Stimulated activated naive CD4-positive, alpha-beta T cell treated with Interleukin-2 at 50 U/mL for 16 hours (primary cell): ENCODE measurements at places on chromosomes 2 and 18.
A peak's percentile ranks its signal among the peaks of the same experiment; 100 is the strongest.

- no peak for DNase-seq
Measured at GRCh38 chr18:53950545-53950944, 273.9 kb downstream of the MBD2 start.

GRCh38 chr18:76461692-76462325 is 33.2 kb downstream of the ZNF516 start:
- no peak for DNase-seq

GRCh38 chr18:66727991-66728390 is 124.1 kb upstream of the CDH19 start:
- DNase-seq: no peak

GRCh38 chr2:113910110-113910717 is 20.3 kb downstream of the ACTR3 start:
- DNase-seq: peak; percentile 31

DNA sequence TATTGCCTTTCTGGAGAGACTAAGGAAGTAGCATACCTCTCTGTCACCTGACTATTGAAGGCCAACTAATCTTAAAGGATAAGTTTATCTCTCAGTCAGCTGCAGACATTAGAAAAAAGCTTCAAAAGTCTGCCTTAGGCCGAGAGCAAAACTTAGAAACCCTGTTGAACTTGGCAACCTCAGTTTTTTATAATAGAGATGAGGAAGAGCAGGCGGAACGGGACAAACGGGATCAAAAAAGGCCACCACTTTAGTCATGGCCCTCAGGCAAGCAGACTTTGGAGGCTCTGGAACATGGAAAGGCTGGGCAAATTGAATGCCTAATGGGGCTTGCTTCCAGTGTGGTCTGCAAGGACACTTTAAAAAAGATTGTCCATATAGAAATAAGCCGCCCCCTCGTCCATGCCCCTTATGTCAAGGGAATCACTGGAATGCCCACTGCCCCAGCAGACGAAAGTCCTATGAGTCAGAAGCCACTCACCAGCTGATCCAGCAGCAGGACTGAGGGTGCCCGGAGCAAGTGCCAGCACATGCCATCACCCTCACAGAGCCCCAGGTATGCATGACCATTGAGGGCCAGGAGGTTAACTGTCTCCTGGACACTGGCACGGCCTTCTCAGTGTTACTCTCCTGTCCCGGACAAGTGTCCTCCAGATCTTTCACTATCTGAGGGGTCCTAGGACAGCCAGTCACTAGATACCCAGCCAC is 61.5 kb upstream of the FAM98A start:
- DNase-seq: no peak

DNA sequence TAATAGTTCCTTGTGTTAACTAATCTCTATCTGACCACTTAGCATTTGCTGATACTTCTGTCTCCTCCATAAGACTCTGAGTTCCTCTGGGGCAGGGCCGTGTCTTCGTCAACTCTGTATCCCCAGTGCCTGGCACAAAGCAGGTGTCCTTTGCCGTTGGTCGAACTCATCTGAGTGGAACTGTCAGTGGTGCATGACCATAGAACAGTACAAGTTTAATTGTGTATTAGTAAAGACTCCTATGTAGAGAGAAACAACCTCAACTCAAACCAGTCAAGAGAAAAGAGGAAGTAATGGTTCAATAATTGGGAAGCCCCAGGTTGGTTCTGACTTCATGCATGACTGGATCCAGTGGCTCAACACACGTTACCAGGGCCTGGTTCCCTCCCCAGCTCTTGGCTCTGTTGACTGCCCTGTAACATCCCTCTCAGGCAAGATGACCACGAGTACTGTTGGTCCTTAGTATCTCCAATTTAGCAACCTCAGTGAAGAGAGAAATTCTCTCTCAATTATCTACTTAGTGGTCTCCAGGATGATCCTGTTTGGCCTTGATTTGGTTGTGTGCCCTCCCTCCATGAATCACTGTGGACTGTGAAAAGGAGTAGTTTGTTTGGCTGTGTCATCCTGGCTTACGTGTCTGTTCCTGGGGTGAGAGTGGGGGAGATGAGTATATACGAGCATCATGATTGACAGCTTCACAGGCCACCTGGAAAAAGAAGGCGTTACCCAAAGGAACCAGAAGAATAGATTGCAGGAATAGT is 58.5 kb upstream of the MSH6 start:
- no peak for DNase-seq

DNA sequence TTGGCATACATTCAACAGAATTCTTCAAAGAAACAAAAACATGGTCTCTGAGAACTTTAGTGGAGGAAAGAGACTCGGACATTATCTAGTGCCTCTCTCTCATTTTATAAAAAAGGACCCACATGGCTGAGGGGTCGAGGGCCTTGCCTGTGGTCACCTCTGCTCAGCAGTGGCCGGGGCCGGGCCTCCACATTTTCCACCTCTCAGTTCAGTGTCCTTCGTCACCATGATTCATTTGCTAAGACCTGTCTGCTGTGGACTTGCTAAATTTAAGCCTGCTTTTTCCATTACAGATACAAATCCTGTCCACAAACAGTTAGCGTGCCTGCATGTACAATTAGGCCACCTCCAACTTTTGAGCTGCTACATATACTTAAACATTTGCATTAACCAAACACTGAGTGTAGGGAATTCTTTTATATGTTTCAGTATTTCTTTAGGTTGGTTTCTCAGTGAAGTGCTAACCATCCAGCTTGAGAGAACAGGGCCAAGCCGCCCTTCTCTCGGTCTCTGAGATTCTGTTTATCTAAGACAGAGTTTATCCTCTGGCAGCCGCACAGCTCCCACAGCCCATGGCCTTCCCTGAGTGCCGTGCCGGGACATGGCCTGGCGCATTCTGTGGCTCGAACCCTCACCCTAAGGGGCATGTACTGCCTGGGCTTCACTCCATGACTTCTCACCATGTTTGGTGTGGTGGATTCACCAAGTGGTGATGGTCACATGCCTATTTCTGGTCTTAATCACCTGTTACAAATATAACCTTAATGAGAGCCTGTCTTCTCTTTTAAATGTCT is 46.2 kb downstream of the COA5 start:
- DNase-seq: no peak

GRCh38 chr2:174341293-174341994 is 6.7 kb downstream of the SP9 start:
- DNase-seq: peak; percentile 78
